ENCODE measurements at places on chromosomes 5 and 9. TPM values are rescaled to one million over a fixed set of nuclear protein-coding genes. Genes with fewer than 3 reads are reported as not detected.

OR2K2 gene
- total RNA-seq, result not detected

DNA sequence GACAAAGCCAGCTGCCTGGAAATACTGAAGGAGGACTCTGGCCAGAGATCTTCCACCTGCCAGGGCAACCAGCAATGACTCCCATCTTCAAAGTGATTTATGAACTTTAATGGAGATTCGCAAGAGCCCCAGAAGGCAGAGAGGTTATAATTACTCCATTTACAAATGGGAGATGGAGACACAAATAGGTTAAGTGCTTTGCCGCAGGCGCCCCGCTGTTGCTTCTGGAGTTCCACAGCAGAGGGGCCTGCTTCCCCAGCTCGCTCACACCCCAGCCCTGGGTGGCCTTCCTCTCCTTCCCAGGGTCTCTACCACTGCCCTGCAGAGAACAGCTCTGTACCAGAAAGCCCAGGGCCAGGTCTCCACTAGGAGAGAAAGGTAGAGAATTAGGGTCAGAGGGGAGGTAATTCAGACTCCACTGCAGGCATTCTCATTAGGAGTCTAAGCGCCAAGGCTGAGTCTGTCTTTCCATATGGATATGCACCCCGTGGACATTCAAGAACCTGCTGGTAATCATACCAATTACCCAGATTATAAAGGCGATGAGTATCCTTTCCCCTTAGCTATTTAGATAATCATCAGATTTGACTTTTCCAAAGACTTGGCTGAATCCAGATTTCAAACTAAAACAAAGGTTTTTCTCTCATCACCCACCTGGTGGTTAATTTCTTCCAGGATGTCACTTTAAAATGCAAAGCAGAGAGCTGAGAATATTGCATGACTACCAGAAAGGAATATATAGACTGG lies 157.6 kb upstream of the TUT7 start:
- no peak for DNase-seq

DNA sequence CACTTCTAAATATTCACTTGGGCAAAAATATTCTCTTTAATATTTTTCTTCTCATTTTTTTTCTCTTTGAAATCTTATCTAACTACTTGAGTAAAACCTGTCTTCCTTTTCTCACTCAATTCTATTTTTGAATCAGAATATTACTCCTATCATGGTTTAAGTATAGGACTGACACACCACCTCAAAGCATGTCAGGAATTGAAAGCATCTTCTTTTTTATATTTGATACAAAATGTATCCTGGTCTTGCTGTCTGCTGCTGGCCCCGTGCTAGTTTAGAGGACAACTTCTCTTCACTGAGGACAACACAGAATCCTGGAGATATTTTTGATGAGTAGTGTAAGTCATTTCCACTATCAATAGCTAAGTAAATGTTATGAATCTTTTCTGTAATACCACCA lies 383.6 kb downstream of the GADD45G start:
- no peak for DNase-seq

GRCh38 chr5:1525624-1526189 lies 1.9 kb upstream of the LPCAT1 start:
- peak; percentile 47 for DNase-seq

DNA sequence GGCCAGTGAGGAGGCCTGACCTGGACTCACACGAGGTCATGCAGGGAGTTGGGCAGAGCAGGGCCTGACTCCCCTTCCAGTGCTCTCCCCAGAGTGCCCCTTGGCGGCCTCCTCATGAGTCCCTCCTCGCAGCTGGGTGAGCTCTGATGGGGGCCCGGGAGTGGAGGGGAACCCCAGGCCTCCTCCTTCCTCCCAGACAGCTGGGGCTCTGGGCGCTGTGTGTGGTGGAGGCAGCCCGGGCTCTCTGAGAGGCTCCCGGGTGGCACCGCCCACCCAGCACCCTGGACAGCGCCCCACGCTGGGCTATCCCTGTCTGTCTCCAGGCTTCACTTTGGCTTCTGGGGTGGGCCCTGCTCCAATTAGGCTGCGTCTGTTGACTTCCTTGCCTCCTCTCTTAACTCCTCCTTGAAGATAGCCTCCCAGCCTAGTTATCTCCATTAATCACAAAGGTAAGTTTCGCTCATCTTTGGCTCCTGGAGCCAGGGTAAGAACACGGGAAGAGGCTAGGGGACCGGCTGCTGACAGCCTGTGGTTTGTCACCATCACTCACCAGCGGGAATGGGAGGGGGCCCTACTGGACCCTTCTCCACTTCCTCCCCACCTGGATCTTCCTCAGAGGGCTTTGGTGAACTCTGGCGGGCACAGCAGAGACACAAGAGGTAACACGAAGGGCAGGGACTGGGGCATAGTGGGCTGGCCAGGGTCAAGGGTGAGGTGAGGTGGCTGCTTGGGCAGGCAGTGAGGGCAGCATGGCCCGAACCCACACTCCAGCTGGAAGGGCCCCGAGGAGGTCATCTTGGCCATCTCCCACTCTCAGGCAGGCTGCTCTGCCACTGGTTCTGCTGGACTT lies 13.1 kb downstream of the PSD2 start:
- DNase-seq, result no peak

- DNase-seq, result peak; percentile 59
Measured at GRCh38 chr5:1008451-1009358, at the start of gene NKD2. TSS of gene NKD2 (plus strand) at chr5:1008802. CDS start at chr5:1009058, 256 bp downstream.

- no peak for DNase-seq
Measured at GRCh38 chr5:41768692-41769091, 101.5 kb downstream of the OXCT1 start.

Measured in sciatic nerve (tissue), 2 donors.